Activated CD8-positive, alpha-beta memory T cell treated with anti-CD3 and anti-CD28 coated beads, Interleukin-2, amount 50 U/mL, for 48 hours (primary cell): ENCODE measurements at places on chromosomes 3 and 15.

- no peak for DNase-seq
These were observed 390.6 kb upstream of the CFAP20DC start for GRCh38 chr3:59440285-59441028.

GRCh38 chr3:123405021-123405420, 43.9 kb downstream of the ADCY5 start:
- no peak for DNase-seq

DNA sequence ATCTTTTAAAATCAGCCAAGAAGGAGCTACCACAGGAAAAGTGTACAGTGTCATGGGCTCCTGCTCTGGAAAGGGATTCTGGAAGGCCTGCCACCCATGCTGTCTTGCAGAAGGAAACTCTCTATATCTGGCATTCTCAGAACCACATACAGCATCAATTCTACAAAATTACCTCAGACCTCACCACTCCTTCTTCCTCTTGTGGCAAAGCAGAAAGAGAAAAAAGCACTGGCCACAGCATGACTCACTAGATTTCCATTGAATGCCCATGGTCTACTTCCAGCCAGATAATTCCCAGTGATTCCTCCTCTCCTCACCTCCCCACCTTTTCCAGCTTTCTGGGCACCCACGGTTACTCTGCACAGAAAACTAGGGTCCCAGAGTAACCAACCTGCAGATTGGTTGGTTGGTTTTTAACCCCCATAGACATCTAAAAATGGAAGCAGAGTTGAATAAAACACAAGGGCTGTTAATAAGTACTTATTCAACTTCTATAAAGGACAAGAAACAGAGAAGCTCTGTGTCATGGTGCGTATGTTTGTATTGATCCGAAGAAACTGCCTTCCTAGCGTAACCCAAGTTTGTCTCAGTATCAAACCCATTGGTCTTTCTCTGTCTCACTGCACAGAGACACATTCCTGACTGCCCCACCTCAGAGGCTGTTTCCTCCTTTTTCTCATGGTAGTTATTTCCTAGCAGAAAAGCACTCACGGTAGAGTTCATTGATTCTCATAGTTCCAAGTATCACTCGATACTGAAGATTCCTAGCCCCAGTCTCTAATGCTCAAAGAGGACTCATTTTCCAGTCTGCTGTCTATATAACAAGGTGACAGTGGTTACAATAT, 67.7 kb downstream of the LDHAL6B start:
- no peak for DNase-seq

DNA sequence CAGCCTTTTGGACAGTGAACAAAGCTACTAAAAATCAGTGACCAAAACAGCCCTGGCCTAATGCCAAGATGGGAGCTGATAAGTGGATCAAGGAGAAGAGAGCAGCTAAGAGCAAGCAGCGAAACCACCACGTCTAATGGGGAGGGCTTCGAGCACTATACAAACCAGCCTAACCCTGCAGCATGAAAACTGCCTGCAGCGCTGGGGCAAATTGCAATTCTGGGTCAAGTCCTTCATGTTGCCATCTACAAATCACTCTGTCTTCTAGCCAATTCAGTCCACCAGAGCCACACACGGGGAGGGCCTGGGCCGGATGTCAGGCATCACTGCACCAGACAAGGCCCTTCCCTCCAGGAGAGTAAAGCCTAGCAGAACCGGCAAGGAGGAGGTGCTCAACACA, 30.5 kb upstream of the SPATA12 start:
- no peak for DNase-seq

- DNase-seq = no peak
These were observed 1.2 kb upstream of the SHISA5 start for GRCh38 chr3:48505146-48505545.

DNA sequence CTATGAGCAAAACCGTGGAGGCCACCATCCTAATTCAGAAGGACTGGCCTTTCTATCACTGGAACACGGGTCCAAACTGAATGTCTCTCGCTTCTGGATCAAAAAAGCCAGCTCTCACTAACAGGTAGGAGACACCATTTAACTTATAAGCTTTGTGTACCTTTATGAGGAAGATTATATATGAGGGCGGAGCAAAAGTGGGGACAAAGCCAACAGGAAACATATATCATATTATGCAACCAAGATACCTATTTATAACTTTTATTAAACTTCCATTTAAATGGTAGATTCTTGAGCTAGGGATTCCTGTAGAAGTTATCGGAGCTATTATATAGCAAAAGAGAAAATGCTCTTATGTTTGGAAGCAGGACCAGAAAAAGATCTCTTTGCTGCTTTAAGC, 78.4 kb downstream of the IGF2BP2 start:
- DNase-seq = no peak

GRCh38 chr3:158974904-158975303, 173.1 kb downstream of the MFSD1 start:
- DNase-seq = no peak

DNA sequence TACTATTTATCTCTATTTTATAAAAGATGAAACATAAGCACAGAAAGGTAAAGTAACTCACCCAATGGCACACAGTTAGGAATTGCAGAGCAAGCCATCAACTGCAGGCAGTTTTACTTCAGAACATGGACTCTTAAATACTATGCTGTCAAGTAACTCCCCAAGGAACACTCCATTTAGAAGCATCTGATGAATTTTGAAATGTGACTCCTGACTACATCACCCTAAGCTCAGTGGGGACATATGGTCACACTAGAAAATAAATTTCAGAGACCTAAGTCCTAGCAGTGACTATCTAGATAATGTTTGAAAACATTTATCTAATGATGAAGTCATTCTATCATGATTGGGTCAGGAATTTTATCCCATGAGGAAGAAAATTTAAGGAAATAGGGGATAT, 272.8 kb upstream of the ARRDC4 start:
- no peak for DNase-seq

GRCh38 chr3:195212749-195213375, 58.1 kb downstream of the XXYLT1 start:
- DNase-seq = no peak

GRCh38 chr15:57091636-57092035, 173.2 kb downstream of the TCF12 start:
- DNase-seq = no peak

DNA sequence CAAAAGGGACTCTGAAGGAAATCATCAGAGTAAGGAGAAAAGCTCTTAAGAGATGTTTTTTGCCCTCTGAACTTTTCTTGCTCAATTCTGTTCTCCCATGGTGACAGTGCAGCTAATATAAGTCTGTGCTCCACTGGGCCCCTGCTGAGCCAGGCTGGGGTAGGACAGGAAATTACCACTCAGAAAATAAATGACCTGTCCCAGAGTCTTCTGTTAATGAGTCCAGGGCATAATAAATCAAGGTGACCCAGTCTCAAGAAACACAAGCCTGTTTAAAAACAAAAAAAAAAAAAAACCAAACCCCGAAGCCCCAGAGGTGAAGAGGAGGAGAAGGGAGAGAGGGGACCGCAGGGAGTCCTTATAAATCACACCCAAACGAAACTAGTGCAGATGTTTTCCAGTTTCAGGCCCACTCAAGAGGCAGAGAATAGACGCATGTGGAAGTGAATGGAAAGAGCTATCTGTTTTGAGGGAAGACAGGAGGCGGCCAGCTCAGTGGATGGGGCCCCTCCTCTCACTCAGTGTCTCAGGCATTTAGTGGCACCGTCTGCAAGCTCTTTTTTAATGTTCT, 59.8 kb upstream of the BOC start:
- DNase-seq = no peak

- DNase-seq = no peak
These were observed 180.7 kb upstream of the LMCD1 start for GRCh38 chr3:8320711-8321458.

GRCh38 chr3:38117748-38118420, 19.0 kb downstream of the ACAA1 start:
- DNase-seq = peak; percentile 87

- no peak for DNase-seq
These were observed 158.6 kb downstream of the ADAM10 start for GRCh38 chr15:58590926-58591325.

DNA sequence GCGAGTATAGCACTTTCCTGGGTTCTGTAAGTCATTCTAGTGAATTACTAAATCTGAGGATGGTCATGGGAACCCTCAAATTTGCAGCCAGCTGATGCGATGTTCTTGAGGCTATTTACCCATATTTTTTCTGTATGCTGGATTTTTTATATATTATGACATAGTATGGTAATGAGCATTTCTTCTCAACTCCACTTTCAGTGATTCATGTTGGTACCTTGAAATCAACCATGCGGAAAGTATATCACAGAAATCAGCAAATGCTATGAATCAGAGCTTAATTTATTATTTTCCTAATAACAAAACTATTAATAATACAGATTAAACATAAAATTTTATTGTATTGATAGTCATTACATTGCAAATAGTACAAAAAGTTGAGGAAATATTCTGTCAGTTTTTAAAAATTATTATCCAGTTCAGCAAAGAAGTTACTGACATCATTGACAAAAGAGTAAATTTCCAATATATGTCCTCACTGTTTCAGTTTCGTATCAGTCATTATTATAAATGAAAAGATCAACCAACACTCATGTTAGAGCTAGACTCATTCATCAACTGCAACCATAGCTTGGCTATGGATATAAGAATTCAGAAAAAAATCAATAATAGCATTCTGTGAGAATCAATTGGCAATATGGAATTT, 164.3 kb upstream of the SETMAR start:
- no peak for DNase-seq

DNA sequence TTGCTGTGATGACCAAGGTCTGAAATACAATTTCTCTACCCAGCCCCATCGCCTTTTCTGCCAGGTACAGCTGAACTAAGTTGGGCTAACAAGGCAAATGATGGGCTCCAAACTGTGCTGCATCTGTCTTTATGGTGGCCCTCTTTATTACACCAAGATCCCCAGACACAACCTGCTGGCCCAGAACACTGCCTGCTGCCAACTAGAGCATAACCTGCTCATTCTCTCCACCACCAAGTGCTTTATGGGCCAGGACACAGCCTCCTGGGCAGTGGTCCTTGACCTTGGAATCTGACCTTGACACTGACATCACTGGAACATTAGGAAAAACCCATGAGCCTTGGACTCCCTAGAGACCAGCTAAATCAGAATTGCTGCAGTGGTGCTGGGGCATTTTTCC, 3.3 kb downstream of the LINS1 start:
- no peak for DNase-seq

DNA sequence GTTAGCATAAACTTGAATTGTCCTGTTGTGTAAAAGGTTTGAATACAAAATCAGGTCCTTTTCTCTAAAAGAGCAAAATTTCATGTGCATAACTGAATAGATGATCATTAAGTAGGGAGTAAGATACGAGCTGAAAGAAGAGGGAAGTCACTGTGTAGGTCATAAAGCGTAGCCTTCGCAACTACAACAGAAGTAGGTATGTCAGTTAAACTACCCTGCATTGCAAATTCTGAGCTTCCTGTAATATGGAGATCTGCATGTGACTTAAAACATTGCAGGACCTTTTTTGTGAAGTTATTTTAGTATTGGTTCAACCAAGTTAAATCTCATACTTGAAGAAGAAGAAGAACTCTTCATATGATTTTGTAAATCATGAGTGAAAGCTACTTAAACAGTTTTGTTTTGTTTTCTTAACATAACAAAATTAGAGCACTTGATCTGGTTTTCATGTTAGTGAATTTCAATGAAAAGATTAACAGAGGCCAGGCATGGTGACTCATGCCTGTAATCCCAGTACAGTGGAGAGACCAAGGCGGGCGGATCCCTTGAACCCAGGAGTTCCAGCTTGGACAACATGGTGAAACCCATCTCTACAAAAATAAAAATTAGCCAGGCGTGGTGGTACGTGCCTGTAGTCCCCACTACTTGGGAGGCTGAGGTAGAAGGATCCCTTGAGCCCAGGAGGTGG, 26.4 kb downstream of the ARMC8 start:
- DNase-seq = no peak

DNA sequence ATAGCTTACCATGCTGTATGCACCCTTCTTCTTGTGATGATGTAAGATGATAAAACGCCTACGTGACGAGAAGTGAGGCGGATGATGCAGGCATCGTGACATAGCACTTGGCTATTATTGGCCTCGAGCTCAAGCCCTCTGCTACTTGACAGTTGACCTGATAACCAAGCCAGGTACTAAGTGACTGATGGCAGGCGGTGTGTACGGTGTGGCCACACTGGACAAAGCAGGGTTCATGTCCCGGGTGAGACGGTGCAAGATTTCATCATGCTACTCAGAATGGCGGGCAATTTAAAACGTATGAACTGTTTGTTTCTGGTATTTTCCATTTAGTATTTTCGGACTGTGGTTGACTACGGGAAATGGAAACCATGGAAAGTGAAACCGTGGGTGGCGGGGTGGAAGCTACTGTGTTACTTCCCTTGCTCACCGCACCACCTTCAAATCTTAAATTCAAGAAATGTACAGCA, 57.7 kb downstream of the SLC12A8 start:
- DNase-seq = peak; percentile 51

DNA sequence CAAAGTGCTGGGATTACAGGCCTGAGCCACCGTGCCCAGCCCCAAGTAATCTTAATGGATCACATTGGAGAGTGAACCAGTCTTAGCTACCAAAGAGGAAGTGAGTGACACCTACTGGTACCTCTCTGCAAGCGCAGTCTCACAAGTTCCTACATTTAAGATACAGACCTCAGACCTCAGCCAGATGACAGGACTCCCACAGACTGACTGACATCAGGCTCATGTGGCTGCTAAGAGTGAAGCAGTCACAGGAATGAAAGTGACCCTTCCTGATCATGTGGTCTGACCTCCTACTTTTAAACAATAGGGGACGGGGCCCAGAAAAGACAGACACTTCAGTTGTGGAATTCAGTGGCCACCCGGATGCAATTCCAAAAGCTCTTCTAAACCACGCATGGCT, 36.3 kb upstream of the GNB5 start:
- peak; percentile 63 for DNase-seq

GRCh38 chr3:61765157-61765876, 203.9 kb downstream of the PTPRG start:
- no peak for DNase-seq

GRCh38 chr3:14319654-14320182, 82.7 kb upstream of the SLC6A6 start:
- no peak for DNase-seq

DNA sequence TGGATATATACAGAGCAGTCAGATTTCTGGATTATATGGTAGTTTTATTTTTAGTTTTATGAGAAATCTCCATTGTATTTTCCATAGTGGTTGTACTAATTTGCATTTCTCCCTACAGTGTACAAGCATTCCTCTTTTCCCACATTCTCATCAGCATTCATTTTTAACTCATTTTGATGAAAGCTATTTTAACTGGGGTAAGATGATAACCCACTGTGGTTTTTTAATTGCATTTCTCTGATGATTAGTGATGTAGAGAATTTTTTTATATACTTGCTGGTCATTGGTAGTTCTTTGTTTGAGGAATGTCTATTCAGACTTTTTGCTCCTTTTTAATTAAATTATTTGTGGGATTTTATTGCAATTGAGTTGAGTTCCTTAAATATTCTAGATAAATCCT, 903.6 kb downstream of the DIPK2A start:
- no peak for DNase-seq
